ENCODE measurements at places on chromosomes 4 and X.

- DNase-seq = no peak
Observed at GRCh38 chr4:181146051-181146450, 1097.2 kb upstream of the TENM3 start.

DNA sequence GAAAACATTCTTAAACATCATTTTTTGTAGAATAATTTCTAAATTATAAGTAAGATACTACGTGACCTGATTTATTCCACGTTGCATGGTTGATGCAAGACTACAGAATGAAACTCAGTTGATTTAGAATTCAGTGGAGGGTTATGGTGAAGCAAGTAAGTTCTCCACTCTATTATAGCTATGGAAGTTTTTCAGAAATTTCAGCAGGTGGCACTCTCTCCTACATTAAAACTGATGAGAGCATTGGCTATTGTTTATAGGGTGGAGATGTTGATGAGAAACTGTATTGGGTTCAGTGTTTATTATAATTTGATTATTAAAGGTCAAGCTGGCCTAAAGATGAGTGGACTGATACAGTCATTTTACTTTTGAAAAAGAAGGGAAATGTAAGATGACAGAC is 88.0 kb downstream of the FNIP2 start:
- DNase-seq = peak; percentile 79

DNA sequence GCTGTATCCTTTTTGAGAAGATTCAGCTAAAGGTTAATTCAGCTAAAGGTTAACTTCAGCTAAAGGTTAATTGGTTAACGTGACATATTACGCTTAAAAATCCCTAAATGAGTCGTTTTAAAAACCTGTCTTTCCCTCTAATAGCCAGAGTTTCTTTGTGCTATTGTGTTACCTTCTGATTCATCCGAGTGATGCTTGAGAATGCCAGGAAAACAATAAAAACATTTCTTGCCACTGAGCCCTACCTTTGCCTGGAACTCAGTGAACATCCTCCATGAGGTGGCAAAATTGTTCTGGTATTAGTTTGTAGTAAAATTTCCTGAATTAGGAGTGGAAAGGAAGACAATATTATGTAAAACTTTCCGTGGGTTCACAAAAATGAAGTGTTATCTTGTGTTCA is 13.7 kb upstream of the TMPRSS11E start:
- DNase-seq = no peak

- DNase-seq = no peak
Observed at GRCh38 chr4:139241086-139241783, 38.8 kb downstream of the MGARP start.

GRCh38 chrX:24391389-24391788 is 30.9 kb downstream of the SUPT20HL1 start:
- no peak for DNase-seq

DNA sequence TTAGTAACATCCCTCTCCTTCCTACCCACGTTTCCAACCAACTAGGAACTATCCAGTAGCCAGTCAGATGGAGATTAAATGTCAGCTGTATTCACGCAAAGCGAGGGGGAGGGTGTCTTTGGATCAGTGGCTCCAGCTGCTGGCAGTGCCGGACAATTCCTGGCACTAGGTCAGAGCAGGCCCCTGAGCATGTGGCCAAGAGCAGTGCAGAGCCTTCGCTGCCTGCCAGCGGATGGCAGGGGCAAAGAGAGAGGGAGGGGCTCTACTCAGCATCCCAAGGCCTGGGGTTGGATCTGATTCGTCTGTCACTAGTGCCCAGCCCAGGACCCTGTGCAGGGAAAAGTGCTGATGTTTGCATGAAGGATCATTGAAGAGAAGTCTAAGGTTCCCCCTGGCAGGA is 28.7 kb upstream of the JAKMIP1 start:
- no peak for DNase-seq

DNA sequence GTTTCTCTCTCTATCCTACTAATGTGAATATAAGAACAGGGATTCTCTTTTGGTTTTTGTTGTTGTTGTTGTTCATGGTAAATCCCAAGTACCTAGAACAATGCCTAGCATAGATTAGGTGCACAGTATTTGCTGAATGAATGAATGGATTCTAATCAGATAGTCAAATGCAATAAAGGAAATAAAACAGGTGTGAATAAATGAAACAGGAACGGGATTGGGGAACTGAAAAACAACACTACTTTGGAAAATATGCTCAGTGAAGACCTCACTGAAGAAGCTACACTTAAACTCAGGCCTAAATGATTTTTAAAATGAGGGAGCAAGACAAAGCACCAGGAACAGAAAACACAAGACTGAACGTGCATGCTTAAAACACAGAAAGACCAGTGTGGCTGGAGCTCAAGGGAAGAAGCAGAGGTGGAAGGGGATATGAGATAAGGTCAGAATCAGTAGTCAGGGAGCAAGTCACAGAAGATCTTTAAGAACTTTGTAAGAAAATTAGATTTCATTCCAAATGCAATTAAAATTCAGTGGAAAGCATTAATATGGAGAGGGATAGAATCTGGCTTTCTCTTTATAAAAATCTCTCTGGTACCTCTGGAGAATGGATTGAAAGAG is 144.7 kb downstream of the ZAR1 start:
- no peak for DNase-seq

GRCh38 chr4:48706736-48707135 is 73.3 kb downstream of the FRYL start:
- no peak for DNase-seq

DNA sequence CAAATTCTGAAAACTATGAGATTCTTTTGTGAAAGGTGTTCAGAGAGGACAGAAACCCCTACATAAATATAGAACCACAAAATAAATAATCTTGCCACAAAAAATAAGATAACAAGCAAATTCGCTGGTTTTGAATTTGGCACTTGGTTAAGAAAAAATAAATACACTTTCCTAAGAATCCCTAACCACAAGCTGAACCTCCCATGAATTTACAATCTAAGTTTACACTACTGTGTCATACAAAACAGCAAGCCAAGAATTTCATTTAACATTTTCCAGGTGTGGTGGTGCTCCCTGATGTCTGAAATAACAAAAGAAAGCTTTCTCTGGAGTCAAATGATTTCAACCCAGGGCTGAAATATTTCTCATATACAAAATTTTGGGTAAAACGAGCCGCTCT is 121.0 kb downstream of the KCNIP4 start:
- DNase-seq = no peak

DNA sequence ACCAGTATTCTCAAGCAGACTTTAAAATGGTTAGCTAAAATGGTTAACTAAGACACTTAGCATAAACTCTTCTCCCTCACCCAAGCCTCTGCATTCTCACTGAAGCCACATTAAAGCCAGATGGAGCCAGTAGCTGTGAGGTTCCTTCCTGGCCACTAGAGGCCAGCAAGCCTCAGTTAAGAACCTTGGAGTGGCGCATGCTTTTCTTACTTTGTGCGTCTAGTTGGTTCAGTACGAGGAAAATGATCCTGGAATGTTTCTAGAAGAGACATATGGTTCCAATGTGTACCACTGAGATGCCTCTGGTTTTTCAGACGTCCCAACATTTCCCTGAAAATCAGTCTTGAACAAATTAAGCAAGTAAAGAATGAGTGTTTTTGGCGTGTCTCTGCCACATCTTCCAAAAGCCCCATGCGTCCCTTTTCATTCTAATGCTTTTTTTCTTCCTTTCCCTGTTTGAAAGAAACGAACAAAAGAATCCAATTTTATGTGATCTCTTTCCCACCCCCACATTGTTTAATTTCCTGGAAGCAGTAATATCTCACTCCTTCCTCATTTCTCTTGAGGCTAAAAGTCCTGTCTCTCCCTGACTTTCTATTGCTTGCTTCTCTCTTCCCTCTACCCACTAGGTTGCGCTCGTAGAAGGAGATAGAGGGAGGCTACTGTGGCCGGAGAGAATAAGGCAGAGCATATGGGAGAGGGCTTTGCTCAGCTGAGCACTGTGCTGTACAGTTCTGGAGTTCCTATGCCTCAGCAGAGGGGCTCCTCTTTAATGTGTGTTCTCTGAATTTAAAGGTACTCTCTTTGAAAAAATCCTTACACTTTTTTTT is 82.9 kb upstream of the TAB3 start:
- peak; percentile 48 for DNase-seq

DNA sequence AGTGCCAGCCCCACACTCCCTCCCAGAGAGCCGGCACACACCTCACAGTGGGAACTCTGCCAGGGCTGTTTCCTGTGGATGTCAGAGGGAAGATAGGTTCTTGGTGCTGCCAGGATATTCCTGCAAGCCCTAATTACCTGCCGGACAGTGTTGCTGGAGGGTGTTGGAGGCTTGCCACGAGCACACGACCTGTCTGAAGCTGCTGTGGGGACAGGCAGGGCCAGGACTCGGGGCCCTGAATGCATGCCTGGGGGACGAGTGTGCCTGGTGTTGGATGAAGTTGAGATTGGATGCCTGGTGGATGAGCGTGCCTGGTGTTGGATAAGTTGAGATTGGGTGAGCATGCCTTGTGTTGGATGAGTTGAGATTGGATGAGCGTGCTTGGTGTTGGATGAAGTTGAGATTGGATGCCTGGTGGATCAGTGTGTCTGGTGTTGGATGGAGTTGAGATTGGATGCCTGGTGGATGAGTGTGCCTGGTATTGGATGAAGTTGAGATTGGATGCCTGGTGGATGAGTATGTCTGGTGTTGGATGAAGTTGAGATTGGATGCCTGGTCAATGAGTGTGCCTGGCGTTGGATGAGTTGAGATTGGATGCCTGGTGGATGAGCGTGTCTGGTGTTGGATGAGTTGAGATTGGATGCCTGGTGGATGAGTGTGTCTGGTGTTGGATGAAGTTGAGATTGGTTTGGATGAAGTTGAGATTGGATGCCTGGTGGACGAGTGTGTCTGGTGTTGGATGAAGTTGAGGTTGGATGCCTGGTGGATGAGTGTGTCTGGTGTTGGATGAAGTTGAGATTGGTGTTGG is 23.2 kb upstream of the UVSSA start:
- no peak for DNase-seq

DNA sequence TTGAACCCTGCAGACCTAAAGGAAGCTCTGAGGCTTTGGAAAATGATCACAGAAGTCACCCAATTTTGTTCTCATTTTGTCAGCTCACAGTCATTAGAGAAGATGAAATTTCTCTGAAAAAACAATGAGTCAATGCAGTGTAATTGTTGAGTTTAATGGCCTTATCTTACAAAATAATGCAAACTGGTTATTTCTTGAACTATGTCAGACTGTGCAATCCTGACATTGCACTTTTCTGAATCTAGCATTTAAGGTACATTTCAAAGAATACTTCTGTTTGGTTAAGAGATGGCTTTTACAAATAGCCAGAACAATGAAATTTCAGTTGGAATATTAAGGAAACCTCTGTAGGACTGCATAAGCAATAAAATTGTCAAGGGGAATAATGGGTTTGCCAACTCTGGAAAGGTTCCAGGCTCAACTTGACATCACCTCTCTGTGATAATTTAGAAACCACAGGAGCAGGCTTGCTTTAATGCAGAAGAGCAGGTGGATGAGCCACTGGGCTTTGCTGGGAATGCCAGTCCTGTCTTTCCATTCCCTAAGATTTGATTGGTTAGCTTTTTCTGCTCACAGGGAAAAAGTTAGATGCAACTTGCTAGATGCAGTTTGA is 222.8 kb downstream of the FRMPD4 start:
- no peak for DNase-seq

All from NAMALWA (cell line).